ENCODE measurements at places on chromosomes 6 and 20.

DNA sequence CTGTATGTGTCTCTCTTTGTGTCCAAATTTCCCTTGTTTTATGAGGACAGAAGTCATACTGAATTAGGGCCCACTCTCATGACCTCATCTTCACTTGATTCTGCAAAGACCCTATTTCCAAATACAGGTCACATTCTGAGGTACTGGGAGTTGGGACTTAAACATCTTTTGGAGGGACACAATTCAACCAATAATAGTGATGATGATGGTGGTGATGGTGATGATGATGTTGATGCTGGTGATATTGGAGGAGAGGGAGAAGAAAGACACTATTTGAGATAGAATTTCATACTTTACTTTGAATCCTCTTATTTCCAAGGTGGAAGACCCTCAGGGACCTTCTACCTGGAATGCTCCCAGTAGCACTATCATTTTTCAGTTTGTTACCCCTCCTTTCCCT is 21.2 kb upstream of the KCNK5 start:
- DNase-seq, result no peak

GRCh38 chr6:150276168-150276936 is 92.5 kb upstream of the IYD start:
- no peak for DNase-seq

DNA sequence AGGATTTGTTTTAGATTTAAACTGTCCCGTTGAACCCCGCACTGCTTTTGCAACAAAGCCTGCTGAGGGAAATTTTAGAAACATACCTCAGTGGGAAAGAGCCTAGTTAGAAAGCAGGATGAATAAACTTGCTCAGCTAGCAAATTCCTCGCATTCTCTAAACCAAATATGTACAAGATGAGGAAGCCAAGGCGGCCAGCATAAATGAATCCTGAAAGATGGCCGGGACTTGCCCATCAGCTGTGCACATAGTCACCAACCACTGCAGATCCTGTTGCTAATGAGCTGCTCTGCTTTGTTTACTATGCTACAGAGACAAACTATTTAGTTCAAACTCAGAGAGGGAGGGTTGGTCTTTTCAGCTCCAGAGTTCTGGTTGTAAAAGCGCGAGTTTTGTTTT is 49.0 kb downstream of the TMEM170B start:
- no peak for DNase-seq

DNA sequence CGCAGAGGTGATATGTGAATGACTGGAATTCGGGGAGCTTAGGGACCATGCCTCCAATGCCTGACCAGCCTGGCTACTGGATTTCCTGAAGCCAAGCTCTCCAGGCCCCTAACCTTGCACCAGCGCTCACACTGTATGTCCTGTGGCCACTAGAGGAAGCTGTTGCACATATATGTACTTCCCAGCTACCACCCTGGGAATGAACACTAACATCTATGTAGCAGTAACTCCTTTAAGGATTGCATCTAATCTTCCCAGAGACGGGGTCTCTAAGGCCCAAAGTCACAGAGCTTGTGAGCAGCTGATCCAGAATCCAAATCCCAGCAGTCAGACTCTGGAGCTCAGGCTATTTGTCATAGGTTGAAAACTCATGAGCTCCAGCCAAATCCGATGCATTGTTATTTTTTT is 20.4 kb upstream of the BPIFB1 start:
- no peak for DNase-seq

GRCh38 chr6:13593103-13593502 is 18.7 kb downstream of the SIRT5 start:
- no peak for DNase-seq

- DNase-seq, result no peak
Observed at GRCh38 chr6:115221198-115221597, 839.5 kb downstream of the FRK start.

DNA sequence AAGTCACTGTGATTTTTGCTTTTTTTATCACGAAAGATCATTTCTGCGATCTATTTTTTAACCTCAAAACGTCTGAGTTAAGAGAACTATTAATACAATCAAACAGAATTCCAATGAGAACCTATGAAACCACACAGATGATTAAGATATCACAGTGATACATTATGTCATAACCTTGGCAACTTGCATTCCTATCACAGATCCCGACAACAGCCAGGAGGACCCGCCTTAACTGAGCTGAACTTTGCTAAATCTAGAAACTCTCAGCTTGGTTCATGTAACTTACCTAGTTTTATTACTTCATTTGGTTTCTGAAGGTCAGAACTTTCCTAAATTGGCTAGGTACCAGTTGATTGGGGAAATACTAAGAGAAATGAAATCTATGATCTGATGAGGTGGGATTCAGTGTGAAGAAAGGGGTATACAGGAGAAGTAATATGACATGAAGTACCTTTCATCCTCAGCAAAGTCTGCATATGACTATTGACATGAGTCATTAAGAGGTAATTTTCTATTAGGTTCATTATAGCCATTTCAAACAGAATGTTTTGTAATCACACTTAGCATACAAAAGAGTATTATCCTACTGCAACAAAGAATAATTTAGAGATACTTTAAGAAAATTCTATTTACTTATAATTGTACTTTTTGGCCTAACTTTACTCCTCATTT is 11.2 kb downstream of the LYRM4 start:
- no peak for DNase-seq

DNA sequence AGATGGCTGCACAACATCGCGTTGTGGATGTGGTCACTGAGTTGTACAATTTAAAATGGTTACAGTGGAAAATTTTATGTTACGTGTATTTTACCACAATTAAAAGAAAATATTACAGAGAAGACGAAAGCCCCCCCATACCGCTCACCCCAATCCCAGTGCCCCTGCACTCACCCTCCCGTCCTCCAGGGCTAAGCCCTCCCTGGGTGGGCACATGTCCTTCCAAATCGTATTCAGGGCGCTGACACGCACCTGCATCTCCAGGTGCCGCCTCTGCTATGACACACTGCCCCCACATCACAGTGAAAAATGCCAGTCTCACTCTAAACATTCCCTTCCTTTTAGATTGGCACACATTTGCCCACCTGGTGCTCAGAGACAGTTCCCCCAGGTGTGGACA is 49.4 kb downstream of the PSMG4 start:
- DNase-seq, result no peak

GRCh38 chr6:69719602-69720193 is 77.1 kb downstream of the LMBRD1 start:
- DNase-seq, result no peak
